ENCODE measurements at places on chromosomes 4 and X.

- no peak for DNase-seq
These were observed 1176.2 kb downstream of the PCDH7 start for GRCh38 chr4:31896349-31896748.

DNA sequence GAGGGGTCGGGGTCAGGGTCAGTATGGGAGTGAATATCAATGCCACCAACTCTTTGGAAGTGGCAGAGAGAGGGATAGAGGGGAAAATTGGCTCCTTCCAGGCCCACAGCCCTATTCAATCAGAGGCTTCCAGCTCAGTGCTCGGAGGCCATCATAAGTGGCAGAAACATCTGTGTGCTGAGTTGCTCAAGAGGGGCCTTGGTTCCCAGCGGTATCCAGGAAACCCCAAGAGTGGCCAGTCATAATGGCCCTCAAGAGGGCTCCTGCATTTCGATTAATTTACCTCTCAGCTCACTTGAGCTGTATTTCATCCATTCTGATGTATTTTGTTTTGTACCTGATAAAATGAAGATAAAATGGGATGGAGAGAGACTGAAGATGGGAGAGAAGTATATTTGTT is 154.3 kb upstream of the EOLA2 start:
- DNase-seq, result no peak

DNA sequence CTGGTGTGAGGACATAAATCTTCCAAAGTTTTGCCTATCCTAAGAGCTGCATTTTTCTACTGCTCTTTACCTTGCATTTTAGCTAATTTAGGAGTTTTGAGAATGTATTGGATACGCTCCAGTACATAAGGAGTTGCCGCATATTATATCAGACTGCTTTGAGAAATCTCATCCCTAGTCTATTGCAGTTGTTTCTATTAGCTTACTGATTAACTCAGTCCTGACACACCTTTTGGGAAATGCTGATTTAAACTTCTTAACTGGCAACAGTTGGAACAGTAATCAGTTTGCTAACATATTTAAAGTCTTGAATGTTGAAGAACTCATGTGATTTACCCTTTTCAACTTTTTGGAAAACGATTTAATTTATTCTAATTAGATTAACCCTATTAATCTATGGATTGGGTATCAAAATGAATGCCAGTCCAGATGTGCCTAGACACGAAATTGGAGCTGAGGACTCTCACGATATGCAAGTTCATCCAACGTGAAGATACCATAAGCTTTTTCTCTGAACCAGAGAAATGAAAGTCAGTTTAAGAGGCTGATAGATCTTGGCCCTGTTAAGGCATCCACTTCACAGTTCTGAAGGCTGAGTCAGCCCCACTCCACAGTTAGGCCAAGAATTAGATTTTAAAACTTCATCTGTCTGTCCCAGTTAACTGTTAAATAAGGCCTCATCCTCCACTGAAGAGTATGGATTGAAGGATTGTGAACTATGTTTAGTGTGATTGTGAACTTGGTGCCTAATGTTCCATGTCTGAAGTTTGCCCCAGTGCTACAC is 90.0 kb downstream of the MAOA start:
- no peak for DNase-seq

DNA sequence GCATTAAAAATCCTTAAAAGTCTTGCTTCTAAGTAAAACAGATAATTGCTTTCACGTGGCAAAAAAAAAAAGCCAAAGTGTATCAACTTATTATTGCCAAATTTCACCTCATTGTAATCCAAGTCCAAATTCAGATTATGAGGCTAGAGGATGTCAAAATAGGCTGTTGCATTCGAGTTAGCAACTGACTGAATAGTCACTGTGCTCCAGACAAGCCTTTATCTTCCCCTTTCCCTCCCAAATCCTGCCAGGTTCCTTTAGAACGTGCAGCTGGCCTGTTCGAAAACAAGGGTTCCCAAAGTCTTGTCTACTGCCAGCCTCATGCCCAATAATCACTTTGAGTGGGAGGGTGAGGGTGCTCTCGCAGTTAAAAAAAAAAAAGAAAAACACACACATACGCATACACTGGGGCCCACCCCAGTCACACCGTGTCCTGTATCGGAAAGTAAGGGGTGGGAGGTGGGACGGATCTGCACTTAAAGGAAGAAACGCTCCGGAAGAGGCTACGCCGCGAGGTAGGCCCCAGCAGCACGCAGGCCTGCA is 603 bp downstream of the MAD2L1 start:
- no peak for DNase-seq

DNA sequence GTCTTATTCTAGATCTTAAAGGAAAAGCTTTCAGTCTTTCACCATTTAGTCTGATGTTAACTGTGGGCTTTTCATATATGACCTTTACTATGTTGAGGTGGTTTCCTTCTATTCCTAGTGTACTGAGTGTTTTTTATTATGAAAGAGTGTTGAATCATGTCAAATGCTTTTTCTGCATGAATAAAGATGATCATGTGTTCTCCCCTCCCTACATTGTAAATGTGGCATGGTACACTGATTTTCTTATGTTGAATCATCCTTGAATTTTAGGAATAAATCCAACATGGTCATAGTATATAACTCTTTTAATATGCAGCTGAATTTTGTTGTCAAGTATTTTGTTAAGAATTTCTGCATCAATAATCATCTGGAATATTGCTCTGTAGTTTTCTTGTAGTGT is 4.3 kb downstream of the CLGN start:
- no peak for DNase-seq

DNA sequence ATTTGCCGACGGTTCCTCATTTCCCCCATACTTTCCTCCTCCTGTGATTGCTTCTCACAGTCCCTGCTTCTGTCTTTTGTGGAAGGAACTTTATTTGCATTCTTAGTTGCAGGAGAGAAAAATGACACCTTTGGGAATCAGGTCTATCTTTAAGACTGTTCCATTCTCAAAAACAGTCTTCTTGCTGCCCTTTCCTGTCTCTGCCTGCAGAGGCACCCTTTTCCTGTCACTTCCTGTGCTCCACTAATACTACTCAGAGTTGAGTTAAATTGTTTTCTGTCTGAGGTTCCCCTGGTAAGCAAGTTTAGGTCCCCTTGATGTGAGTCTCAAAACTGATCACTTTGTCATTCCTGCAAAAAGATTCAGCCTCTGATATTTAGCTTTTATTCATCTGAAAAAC is 208.8 kb upstream of the CLNK start:
- DNase-seq, result no peak

DNA sequence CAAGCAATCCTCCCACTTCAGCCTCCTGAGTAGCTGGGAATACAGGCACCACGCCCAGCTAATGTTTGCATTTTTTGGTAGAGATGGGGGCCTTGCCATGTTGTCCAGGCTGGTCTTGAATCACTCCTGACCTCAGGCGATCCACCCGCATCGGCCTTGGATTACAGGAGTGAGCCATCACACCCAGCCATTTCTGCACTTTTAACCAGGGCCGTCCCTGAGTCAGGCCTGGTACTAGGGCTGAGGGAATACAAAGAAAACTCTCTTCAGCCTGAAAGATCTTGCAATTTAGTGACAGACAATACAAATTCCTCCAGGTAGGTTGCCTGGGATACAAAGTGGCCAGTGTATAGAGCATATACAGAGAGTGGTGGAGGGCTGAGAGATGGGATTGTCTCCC is 65.8 kb downstream of the BCOR start:
- no peak for DNase-seq

GRCh38 chr4:134601706-134602105 is 400.1 kb upstream of the PABPC4L start:
- DNase-seq, result no peak

DNA sequence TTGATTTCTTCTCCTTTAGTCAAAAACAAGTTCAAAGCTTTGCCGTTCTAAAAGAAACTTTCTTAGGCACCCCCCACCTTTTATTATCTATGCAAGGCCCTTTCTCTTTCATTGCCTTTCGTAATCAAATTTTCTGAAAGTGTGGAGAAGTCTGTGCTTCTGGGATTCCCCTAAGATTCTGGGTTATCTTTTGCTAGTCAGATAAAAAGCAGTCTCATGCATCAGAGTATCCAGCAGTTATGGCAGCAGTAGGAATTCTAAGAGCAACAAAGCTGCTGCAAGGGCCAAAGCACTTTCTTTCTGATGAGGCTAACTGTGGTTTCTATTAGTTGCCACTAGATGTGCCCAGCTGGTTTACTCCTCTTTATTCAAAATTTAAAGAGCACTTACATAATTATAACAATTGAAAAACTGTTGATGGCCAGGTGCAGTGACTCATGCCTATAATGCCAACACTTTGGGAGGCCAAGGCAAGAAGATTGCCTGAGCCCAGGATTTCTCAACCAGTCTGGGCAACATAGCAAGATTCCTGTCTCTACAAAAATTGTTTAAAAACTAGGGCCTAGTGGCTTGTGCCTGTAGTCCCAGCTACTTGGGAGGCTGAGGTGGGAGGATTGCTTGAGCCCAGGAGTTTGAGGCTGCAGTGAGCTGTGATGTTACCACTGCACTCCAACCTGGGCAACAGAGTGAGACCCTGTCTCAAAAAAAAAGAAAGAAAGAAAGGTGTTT is 296.2 kb downstream of the PAPSS1 start:
- DNase-seq, result no peak

GRCh38 chr4:7199771-7200441 is 7.6 kb downstream of the SORCS2 start:
- DNase-seq, result no peak

DNA sequence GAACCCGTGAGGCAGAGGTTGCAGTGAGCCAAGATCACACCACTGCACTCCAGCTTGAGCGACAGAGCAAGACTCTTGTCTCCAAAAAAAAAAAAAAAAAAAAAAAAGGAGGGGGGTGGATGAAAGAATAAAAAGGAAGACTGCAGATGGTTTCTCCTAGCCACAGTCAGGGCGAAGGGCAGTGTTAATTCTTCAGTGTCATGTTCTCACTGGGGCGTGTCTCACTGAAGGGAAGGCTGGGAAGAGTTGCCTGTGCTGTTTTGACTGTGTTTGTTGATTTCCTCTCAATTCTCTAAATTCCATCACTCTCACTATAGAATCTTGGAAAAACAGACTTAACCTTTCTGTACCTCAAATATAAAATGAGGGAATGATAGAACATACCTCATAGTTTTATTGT is 71.6 kb upstream of the DHX15 start:
- no peak for DNase-seq

DNA sequence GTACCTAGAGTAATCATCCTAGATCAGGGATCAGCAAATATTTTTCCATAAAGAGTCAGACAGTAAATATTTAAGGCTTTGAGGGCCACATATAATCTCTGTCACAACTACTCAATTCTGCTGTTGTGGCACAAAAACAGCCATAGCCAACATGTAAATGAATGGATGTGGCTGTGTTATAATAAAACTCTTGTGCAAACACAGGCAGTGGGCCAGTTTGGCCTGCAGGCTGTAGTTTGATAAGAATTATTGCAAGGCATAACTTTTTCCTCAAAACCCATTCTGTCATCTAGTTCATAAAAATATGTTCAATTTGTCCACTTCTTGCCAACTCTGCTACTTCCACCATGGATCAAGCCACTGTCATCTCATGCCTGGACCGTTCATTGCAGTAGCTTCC is 39.4 kb upstream of the SHROOM4 start:
- no peak for DNase-seq

- no peak for DNase-seq
These were observed 258.1 kb upstream of the NEIL3 start for GRCh38 chr4:177051473-177052060.

- no peak for DNase-seq
These were observed 2164.0 kb downstream of the PCDH7 start for GRCh38 chr4:32884198-32884597.

DNA sequence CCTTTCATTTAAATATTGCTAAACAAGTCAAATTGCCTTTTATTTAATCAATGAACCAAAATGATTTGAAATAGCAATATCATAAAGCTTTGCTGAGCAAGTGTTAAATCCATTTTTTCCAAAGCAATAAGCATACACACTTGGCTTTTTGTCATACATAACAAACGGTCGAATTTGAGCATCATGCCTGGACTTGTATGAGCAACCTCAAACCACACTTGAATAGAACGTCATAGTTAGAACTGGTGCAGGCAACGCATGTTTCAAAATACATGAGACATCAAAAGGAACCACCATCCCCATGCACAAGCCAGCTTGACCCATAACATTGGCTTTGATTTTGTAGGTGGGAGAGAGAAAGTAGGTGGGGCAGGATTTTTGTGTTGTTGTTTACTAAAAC is 812.3 kb upstream of the FRG1 start:
- DNase-seq, result no peak

DNA sequence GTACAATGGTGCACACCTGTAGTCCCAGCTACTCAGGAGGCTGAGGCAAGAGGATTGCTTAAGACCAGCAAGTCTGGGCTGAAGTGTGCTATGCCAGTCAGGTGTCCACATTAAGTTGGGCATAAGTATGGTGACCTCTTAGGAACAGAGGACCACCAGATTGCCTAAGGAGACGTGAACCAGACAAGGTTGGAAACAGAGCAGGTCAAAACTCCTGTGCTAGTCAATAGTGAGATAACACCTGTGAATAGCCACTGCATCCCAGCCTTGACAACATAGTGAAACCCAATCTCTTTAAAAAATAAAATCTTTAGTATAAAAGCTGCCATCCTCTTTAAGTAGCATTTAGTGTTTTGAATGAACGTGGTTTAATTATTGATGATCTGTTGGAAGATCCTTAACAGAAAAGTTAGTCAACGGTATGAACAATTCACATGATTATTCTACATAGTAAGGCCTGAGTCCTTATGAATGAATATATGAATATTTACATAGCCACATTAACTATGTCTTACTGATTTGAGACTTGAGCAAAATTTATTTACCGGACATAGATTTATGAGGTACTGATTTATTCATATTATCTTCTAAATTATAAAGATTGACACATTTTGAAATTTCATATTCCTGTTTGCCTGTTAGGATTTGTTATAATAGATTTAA is 63.2 kb downstream of the UBE2K start:
- DNase-seq, result no peak

DNA sequence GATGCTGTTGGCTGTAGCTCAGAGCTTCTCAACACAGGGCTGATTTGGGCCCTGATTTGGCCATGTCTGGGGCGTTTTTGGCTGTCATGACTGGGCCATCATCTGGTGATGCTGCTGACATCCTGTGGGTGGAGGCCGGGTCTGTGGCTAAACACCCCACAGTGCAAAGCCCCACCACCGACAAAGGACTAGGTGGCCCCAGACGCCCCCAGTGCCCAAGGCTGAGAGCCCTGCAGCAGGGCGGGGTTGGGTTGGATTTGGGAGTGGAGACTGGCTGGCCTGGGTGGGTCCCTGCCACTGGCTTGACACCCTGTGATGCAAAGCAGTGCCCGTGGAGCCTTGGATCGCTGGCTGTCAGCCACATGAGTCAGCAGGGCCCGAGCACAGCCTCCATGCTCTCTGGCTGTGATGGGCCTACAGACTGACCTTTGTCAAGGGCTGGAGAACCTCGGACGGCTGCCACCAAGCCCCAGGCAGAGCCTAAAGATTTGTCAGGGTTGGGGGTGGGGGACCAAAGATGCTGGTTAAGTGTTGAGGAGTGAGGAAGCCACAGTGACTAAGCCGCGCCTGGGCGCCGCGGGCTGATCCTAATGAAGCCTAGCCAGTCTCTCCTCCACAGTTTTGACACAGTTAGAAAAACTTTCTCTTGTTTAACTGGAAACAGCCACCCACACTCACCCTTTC is 28.3 kb downstream of the CYTL1 start:
- no peak for DNase-seq

GRCh38 chrX:13283950-13284546 is 35.8 kb downstream of the ATXN3L start:
- DNase-seq, result no peak

Data from CD14-positive monocyte (primary cell).